ENCODE measurements at places on chromosomes 6 and 20.
A peak's percentile ranks its signal among the peaks of the same experiment; 100 is the strongest.

- H3K4me1 ChIP-seq = peaks cover 8% of the 10 kb centered on the region
- H3K36me3 ChIP-seq = peaks cover 17% of the 10 kb centered on the region
- H3K27me3 ChIP-seq = no peaks in the 10 kb centered on the region
- no peak overlapping the region for H3K27ac ChIP-seq
- peak; percentile 34 for DNase-seq
Observed at GRCh38 chr20:50877232-50877743, 53.9 kb downstream of the ADNP start.

GRCh38 chr6:33640361-33640760 lies 19.2 kb downstream of the ITPR3 start:
- peaks cover 1% of the 10 kb centered on the region for H3K4me1 ChIP-seq
- DNase-seq = no peak
- no peak overlapping the region for H3K27ac ChIP-seq
- H3K4me3 ChIP-seq = no peak overlapping the region
- peaks cover 44% of the 10 kb centered on the region for H3K36me3 ChIP-seq

- no peak for DNase-seq
- no peak overlapping the region for H3K4me3 ChIP-seq
- peaks cover 6% of the 10 kb centered on the region for H3K27me3 ChIP-seq
- no peaks in the 10 kb centered on the region for H3K36me3 ChIP-seq
- H3K27ac ChIP-seq = no peak overlapping the region
Observed at GRCh38 chr20:36405255-36405654, 99.1 kb downstream of the DLGAP4 start.

DNA sequence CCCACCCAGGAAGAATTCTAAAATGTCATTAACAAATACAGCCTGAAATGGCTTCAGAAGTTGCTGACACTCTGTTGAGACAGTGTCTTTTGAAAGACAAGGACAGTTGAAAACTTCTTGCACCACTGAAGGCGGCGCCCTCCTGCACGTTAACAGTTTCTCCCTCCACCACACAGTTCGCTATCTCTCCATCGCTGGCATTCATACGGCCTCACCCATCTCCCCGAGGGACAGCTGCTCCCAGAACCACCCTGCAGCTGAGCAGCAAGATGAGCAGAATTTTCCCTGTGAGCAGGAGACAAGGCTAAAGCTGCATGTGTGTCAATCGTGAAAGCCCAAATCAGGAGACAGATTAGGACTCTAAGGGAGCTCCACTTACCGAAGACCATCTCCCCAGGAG lies 113.3 kb downstream of the LY86 start:
- no peak overlapping the region for H3K4me3 ChIP-seq
- no peaks in the 10 kb centered on the region for H3K27me3 ChIP-seq
- no peaks in the 10 kb centered on the region for H3K36me3 ChIP-seq
- no peak for DNase-seq
- H3K4me1 ChIP-seq = peaks cover 56% of the 10 kb centered on the region

GRCh38 chr6:85136310-85136709 lies 313.6 kb upstream of the NT5E start:
- no peak for DNase-seq
- no peaks in the 10 kb centered on the region for H3K27me3 ChIP-seq
- H3K36me3 ChIP-seq = no peaks in the 10 kb centered on the region
- H3K4me3 ChIP-seq = no peak overlapping the region
- H3K27ac ChIP-seq = no peak overlapping the region
